ENCODE measurements at places on chromosomes 2 and 18.

DNA sequence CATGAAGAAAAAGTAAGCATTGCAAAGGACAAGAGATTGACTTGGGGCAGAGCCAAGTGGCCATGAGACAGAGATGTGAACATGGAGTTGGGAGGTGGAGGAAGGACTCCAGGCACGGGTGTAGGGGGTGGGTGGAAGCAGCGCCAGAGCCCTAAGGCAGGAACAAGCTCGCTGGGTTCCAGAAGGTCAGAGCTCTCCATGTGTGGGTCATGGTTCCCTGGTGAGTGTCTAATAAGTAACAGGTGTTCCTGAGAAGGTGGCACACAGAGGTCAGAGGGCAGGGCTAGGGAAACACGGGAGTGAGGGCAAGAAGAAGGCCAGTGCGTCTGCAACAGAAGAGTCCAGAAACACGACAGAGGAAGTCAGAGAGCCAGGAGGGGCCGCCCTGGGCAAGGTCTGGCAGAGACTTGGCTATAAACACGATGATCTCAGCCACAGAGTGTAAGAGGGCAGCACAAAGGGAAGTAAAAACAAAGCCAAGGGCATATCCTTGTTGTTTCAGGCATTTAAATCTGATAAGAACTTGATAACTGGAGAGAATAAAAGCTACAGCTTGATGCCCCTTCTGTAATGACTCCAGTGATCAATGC, 260.8 kb downstream of the TGIF1 start:
- no peak for DNase-seq

- DNase-seq = no peak
Observed at GRCh38 chr2:73202156-73203054, at the start of gene NOTO. TSS of gene NOTO (plus strand) at chr2:73202574. CDS start at chr2:73202667, 93 bp downstream.

GRCh38 chr2:220503431-220503830, 876.0 kb downstream of the SLC4A3 start:
- no peak for DNase-seq

- DNase-seq = no peak
Observed at GRCh38 chr2:95046371-95047112, 21.0 kb downstream of the MAL start.

- DNase-seq = no peak
Observed at GRCh38 chr18:70246061-70246466, 40.6 kb upstream of the RTTN start.

- peak; percentile 34 for DNase-seq
Observed at GRCh38 chr2:232891621-232892071, 21.6 kb downstream of the SNORC start.

- DNase-seq = no peak
Observed at GRCh38 chr2:51813247-51813646, 781.3 kb upstream of the NRXN1 start.

GRCh38 chr2:67321588-67321903, 75.6 kb upstream of the ETAA1 start:
- no peak for DNase-seq

GRCh38 chr2:3470166-3470651, 49.1 kb downstream of the ADI1 start:
- DNase-seq = no peak

- DNase-seq = no peak
Observed at GRCh38 chr18:8657873-8658470, 47.4 kb upstream of the MTCL1 start.

- no peak for DNase-seq
Observed at GRCh38 chr2:47014564-47015051, 99.0 kb upstream of the MCFD2 start.

DNA sequence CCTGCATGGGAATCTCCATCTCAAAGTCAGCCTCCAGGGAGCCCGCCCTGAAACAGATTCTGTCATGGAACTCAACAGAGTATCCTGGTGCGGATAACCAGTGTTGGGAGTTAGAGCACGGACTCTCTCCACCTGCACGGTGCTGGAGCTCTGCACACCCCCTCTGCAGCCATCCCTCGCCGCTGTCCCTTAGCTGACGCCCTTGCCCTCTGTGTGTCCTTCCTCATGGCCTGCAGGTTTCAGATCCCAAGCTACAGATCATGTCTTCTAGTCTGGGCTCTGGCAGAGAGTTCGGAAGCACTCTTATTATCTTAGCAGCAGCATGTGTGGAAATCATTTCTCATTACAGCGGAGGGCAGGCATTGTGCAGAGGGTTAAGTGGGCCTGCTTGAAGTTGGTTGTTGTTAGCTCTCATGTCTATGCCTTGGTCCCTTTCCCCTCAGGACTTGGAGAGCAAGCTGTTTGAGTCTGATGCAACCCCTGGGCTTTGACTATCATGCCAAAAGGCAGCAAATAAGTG, 26.0 kb downstream of the TMEM127 start:
- no peak for DNase-seq

GRCh38 chr2:58680755-58681310, 439.7 kb upstream of the FANCL start:
- DNase-seq = no peak

DNA sequence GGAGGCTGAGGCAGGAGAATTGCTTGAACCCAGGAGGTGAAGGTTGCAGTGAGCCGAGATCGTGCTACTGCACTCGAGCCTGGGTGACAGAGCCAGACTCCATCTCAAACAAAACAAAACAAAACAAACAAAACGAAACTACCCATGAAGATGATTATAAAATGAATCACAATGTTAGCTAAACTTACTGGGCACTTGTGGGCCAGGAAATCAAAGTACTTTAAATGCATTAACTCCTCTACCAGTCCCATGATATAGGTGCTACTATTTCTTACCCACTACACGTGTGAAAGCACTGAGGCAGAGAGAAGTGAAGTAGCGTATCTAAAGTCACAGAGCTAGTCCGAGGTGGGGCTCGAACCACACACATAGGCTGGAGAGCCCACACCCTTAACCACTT, 53.6 kb downstream of the POLE4 start:
- DNase-seq = no peak

GRCh38 chr2:2107141-2107540, 223.9 kb downstream of the MYT1L start:
- DNase-seq = no peak

DNA sequence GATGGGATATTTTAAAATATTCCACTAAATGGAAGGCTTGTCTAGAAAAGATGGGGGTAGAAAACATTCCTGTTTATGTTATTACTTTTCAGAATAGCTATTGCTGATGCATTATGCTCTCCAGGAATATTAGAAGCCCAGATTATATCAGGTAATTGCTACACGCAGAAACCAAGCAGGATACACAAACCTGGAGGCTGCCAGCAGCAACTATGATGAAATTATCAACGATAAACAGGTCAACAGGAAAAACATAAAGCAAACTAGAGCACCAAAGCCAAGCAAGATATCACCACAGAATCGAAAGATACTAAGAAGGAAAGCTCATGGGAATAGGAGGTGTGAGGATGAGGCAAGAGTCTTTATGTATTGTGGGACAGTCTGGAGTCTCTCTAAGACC, 113.2 kb upstream of the SPATS2L start:
- DNase-seq = no peak

GRCh38 chr18:25982153-25982552, 108.3 kb downstream of the SS18 start:
- no peak for DNase-seq

DNA sequence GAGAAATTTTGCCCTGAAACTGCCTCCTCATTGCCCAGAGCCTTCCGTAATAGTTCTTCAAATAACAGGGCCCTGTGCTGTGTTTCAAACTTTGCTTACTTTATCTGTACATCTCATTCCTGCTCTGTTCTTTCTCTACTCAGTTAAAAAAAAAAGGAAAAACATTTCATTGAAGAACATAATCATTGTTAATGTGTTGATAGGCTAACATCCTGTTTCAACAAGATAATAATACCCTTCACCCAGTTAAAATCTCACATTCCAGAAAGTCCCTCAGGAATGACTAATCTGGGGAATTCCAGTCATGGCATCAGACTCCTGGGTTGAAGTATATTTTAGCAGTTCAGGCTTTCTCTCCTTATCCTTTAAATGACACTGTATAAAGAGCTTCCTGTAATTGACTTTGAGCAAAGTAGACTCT, 45.6 kb upstream of the ITGAV start:
- no peak for DNase-seq

- DNase-seq = no peak
Observed at GRCh38 chr2:125085904-125086303, 1060.8 kb downstream of the CNTNAP5 start.

DNA sequence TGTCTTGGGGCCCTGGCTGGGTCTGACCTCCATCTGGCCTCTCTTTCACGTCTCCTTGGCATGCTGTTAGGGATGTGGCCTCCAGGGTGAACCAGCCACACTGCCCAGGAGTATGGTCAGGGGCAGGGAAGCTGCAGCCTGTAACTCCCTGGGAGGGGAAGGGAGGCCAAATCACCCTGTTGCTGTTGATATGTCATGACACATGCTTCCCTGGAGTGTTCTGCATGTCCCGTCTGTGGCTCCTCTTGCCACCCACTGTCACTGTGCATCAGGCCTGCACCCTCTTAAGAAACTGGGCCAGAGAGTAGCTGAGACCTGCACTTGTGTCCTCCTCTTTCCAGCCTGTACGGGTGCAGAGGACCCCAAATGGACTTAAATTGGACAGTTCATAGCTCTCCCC, 221.3 kb downstream of the FHOD3 start:
- DNase-seq = no peak

DNA sequence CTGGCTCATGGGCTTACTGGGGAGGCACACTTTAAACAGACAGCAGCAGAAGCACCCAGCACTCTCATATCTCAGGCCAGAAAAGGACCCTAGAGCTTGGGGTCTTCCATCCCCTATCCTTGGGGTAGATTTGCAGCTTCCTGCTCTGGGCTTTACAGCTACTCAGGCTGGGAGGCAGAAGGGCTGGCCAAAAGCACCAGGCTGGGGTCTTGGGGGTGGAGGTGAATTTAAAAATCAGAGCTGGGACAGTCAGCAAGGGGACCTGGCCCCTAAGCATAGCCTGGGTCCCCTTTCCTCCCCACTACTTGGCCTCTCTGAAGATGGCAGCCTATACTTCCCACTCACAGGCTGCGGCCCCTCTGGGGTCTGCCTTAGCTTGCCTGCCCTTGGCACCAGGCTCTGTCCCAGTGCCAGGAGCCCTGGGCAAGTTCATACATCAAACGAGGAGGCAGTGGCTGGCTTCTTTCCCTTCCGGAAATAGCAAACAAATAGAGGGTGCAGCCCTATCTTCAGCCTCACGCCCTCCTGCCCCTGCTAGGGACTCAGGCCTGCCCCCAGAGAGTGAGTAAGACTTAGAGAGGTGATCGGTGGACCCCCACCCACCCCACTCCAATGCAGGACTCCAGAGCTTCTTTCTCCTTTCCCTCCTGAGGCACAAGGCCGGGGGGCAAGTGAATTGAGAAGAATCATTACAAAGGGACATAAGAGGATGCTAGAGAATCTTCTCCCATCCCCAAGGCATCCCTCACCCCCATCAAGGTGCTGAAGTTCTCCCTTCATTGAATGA, 26.0 kb upstream of the TNS1 start:
- no peak for DNase-seq

DNA sequence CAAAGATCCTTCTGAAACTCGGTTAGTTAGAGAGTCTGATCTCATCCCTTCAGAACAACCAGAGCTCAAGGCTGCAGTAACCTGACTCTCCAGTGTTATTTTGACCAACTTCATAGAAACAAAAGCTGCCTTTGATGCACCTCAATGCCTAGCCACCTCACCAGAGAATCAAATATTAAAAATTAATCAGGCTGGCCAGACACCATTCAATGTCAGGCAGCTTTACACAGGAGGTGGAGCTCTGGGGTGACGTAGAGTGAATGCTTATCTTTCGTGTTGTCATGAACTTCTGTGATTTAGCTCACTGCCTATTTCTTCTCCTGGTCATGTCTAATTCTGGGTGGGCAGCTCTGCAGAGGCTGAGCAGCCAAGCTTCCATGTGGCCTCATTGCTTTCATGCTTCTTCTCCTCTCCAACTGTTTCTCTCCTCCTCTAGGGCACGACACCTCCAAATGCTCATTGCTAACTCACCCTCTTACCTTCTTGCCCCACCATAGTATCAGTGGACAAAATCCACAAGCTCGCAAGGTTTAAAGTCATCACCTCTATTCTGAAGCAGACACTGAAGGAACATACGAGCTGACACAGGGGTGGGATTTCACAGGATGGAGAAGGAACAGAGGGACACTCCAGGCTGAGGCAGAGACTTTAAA, 39.4 kb downstream of the AAK1 start:
- DNase-seq = no peak

DNA sequence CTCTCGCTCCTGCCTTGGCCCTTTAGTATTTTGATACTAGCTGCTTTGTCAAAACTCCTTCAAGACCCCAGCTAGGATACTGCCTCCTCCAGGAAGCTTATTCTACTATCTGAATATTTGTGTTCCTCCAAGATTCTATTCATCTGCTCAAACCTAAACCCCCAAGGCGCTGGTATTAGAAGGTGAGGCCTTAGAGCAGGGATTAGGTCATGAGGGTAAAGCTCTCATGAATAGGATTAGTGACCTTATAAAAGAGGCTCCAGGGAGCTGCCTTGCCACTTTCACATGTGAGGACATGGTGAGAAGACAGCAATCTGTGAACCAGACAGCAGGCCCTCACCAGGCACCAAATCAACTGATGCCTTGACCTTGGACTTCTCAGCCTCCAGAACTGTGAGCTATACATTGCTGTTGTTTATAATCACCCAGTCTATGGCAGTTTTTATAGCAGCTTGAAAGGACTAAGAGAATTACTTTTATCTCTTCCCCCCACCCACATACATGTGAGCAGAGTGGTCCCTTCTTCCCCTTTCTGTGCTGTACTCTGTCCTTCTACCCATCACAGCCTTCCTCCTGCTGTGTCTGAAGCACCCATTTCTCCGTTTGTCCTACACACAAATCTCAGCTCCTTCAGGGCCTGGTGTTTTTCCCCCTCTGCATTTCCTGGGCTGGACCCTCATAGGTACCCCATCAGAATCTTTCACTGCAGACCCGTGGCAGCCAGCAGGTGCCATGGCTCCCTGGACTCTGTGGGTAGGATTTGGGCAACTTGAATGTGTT, 54.5 kb downstream of the HS1BP3 start:
- no peak for DNase-seq

DNA sequence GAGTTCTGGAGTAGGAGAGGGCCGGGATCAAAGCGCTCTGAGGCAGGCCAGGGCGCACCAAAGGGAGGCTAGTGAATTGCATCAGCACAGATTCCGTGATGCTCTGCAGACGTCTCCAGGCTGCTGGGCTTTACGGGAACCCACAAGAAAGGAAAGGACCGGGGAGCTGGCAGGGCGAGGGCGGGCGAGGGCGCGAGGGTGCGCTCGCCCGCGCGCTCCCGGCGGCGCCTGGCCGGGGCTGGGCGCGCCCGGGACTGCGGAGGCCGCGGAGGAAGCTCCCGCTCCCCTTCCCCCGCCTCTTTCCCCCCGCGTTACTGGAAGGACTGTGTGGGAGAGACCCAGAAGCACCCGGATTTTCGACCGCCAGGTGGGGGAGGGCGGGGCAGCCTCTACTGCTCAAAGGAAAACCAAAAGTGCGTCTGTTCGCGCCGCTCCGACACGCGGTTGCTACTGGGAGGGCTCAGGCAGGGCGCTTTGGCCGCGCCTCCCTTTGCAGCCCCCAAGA, 2.4 kb upstream of the FOSL2 start:
- DNase-seq = peak; percentile 81

DNA sequence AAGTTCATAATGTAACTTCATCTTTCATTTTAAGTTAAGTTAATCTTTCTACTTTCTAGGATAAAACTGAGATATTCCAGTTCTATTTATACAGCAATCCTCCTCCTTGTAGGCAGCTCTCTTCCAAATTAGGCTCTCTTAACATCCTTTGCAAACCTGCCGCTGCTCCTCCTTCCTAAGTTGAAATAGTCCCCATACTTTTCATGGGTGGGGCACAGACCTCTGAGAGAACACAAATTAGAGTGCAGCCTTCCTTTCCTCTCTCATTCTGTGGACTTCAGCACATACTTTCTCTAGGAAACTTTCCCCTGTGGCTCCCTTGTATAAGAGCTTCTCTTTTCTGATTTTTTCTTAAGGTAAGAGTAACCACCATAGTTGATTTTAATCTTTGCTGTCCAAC, 28.3 kb downstream of the TWSG1 start:
- no peak for DNase-seq
